ENCODE measurements at places on chromosomes 1 and 21.

DNA sequence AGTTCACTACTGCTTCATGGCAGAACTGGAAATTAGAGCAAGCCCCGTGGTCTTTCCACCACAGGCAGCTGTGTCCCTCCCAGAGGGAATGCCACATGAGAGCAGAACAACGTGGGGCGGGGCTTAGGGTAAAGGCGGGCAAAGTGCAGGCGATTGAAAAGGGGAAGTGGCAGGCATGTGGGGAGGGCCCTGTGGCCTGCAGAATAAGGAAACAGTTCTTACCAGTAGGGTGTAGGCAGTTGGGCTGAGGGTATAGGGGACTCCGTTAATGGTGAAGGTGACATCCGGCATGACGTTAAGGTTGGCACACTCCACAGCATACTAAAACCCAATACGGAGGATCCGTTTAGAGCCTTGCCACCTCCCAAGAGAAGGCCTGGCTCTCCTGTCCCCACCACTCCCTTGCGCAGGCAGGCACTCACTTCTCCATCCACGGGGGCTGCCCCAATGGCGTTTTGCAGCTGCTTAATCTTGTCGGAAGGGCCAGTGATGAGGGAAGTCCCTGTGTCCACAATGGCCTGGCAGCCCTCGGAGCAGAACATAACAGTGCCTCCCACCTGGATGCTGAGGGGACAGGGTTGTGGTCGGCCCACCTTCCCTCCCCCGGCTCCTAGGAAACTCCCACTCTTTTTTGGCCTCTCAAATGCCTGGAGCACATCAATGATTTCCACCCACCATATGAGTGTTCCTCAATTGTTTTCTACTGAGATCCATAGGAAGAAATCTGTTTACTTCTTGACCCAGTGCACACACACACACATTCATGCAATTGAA lies 9.1 kb upstream of the RAB7B start:
- DNase-seq, result peak; percentile 24

- no peak for DNase-seq
Measured at GRCh38 chr1:212078826-212079225, 43.3 kb downstream of the DTL start.

- DNase-seq, result no peak
Measured at GRCh38 chr1:64848803-64849202, 103.9 kb downstream of the RAVER2 start.

- no peak for DNase-seq
Measured at GRCh38 chr1:3065396-3065795, 3.6 kb upstream of the PRDM16 start.

GRCh38 chr21:42030311-42030710 lies 20.2 kb upstream of the ZBTB21 start:
- no peak for DNase-seq

DNA sequence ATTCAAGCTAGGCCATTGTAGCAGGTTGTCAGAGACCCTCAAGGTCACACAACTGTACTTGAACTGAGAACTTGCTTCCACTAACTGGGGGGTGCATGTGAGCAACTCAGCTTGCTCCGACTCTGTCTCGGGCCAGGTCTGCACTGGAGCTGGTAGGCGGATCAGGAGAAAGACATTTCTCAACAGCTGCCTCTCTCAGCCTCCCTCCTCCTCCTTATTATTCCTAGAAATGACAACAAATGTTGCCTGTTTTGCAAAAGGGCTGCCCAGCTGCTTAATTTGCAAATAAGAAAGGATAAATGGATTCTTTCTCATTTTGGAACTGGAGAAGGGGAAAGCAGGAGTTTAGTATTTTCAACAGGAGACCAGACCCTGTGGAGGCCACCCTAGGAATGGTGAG lies 140.5 kb downstream of the RHOU start:
- no peak for DNase-seq

DNA sequence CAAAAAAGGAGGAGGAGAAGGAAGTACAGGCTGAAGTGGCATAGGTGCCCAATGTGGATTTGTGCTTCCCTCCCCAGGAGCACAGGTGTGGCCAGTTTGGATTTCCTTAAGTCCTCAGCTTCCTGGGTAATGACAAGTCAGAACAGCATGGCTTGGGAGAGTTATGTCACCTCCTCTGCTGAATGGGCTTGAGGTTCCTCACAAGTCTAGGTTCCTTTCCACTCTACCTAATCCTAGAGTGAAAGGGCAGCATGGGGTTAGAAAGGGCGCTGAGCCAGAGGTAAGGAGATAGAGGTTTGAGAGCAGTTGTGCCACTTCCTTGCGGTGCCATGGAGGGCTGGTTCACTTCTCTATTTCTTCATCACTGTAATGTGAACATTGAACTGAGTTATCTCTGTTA lies 35.5 kb upstream of the IL20 start:
- DNase-seq, result no peak

DNA sequence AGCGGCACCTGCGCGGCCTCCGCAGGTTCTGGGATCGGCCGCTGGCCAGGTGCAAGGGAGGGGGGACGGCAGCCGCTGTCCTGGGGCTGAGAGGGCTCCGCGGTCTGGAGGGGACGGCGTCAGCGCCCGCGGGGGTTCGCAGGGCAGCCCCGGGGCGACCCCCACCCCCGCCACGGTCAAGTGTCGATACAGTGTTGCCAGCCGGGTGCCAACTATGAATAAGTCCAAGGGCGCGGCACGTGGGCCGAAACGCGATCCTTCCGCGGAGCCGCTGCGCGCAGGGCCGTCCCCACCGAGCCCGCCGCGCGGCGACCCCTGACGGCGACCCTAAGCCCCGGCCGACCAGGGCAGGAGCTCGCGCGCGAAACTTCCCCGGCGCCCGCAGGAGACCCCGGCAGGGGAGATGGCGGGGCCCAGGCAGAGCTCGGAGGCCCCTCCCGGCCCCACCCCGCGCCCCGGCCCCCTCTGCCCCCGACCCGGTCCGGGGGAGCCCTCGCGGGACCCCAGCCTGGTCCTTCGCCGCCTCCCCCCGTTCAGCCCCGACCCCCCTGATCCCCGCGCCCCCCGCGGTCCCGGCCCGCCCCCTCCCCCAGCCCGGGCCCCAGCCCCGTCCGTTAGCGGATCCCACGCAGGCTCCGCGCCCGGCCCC lies 586 bp upstream of the AGPAT3 start:
- DNase-seq, result no peak

DNA sequence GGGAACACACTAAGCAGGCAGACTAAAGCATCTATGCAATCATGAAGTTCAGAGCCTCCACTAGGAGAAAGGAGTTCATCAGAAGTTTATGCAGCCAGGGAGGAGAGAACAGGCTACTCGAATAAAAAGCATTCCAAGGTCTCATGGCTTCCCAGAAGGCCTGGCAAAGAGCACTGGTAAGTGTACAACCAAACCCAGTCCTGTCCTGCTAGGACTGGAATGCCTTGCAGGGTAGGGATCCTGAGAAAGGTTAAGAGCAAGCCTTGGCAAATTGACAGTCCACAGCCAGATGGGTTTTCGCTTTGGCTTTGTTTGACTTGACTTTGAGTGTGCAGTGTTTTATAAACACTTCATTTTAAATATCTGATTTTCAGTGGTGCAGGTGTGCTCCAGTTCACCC lies 133.6 kb upstream of the ATP1B1 start:
- no peak for DNase-seq

GRCh38 chr21:35648512-35648911 lies 411.8 kb downstream of the SETD4 start:
- no peak for DNase-seq

GRCh38 chr1:1206376-1206965 lies at the start of gene TNFRSF18:
Gene TNFRSF18 (minus strand): TSS chr1:1206592. CDS start chr1:1206571, 21 bp downstream.
- no peak for DNase-seq

DNA sequence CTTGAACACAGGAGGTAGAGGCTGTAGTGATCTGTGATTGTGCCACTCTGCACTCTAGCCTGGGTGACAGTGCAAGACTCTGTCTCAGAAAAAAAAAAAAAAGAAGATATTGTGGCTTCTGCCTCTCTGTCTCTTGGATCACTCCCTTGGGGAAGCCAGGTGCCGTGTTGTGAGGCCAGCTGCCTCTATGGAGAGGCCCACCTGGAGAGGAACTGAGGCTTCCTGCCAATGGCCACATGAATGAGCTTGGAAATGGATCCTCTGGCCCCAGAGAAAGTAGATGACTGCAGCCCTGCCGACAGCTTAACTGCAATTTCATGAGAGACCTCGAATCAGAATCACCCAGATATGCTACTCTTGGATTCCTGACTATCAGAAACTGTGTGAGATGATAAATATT lies 19.7 kb upstream of the AK2 start:
- no peak for DNase-seq

- DNase-seq, result no peak
Measured at GRCh38 chr1:186026946-186027345, 292.8 kb downstream of the HMCN1 start.

GRCh38 chr1:163872067-163872466 lies 550.3 kb downstream of the NUF2 start:
- no peak for DNase-seq

DNA sequence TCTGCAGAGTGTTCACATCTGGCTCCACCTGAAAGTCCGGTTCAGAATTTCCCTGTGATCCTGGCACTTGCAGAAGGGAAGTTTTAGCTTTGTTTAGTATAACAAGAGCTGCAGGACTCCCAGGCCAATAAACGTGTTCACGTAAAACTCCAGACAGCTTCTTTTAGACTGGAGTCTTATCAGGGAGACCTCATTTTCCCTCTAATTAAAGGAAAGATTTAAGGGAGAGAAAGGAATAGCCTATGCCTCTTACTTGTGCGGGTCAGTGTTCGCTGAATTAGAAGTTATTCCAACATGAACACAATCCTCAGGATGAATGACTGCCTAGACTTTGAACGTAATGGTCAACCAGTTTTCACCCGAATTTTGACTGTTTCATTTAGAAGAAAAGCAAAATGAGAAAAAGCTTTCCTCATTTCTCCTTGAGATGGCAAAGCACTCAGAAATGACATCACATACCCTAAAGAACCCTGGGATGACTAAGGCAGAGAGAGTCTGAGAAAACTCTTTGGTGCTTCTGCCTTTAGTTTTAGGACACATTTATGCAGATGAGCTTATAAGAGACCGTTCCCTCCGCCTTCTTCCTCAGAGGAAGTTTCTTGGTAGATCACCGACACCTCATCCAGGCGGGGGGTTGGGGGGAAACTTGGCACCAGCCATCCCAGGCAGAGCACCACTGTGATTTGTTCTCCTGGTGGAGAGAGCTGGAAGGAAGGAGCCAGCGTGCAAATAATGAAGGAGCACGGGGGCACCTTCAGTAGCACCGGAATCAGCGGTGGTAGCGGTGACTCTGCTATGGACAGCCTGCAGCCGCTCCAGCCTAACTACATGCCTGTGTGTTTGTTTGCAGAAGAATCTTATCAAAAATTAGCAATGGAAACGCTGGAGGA lies 202.1 kb upstream of the SGIP1 start:
- peak; percentile 15 for DNase-seq

- no peak for DNase-seq
Measured at GRCh38 chr1:46193984-46194570, 4.2 kb downstream of the POMGNT1 start.

DNA sequence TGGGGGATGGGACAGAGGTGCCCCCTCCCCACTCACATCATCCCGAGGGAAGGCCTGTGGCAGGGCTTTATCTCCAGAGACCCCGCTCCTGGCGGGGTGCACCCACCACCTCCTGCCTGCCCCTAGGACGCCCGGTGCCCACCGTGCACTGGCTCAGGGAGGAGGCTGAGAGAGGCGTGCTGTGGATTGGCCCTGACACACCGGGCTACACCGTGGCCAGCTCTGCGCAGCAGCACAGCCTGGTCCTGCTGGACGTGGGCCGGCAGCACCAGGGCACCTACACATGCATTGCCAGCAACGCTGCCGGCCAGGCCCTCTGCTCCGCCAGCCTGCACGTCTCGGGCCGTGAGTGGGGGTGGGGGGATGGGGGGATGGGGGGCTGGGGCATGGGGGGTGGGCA lies 71.7 kb downstream of the TRIM11 start:
- no peak for DNase-seq

DNA sequence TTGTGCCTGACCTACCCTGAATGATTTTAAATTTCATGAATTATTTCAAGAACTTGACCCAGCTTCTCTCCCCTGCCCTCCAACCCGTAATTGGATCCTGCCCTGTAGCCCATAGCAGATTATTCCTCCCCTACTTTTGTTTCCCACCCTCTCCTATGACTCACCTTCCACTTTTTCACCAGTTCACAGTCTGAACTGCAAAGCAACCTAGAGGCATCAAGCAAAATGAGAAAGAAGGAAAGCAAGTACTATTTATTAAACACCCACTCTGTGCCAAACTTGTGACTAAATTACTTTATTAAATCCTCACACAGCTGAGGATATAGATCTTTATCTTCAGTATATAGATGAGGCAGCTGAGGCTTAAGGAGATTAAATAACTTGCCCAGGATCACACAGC lies 20.7 kb upstream of the IKBKE start:
- DNase-seq, result no peak

DNA sequence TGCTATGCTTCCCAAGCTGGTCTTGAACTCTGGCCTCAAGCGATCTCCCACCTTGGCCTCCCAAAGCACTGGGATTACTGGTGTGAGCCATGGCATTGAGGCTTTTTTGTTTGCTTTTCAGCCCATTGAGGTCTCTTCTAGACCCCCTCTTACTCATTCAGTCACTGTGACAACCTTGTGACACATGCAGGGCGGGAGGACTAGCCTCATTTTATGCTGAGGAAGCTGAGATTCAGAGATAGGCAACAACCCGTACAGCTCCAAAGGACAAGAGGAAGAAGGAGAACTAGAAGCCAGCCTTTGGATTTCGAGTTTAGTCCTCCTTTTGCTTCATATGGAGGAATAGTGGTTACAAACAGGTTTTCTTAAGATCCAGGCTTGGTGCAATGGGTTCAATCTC lies 83.9 kb upstream of the WDR26 start:
- no peak for DNase-seq

- DNase-seq, result no peak
Measured at GRCh38 chr1:228377664-228378089, 29.0 kb downstream of the TRIM11 start.

DNA sequence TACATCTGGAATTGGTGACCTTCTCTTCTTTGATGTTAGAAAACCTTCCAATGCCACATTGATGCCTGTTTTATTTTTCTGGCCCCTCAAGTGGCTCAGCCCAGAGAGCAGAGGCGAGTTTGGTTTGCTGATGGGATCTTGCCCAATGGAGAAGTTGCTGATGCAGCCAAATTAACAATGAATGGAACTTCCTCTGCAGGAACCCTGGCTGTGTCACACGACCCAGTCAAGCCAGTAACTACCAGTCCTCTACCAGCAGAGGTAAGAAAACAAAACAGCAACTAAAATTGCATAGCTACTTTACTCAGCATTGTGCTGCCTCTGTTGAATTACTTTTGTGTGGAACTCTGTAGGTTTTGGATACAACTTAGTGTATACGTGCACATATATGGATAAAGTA lies 97.6 kb downstream of the CC2D1B start:
- DNase-seq, result no peak

DNA sequence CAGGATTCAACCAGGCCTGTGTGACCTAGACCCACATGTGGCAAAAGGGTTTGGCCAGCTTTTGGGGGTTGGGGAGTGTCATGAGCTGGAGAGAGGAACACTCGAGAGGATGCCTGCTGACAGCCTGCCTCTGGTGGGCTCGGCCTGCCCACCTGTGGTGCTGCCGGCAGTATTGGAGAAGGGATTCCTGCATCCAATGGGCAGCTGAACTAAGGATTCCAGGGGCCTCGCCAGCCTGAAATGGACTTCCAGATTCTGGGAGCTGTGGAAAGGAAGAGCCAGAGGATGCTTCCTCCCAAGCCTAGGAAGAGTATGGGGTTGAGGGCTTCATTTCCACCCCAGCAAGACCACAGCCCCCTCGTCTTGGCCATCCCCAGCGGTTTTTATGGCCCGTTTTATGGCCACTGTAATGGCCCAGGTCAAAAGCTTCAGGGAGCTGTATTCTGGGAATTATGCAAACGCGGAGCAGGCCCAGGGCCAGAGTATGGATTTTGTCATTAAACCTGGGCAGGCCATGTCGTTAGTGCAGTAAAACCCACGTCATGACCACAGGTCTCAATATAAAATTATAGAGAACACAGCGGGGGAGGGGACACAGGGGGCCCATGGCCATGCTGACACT lies 63.6 kb downstream of the TMEM53 start:
- no peak for DNase-seq
